ENCODE measurements at places on chromosomes 6 and 20.

DNA sequence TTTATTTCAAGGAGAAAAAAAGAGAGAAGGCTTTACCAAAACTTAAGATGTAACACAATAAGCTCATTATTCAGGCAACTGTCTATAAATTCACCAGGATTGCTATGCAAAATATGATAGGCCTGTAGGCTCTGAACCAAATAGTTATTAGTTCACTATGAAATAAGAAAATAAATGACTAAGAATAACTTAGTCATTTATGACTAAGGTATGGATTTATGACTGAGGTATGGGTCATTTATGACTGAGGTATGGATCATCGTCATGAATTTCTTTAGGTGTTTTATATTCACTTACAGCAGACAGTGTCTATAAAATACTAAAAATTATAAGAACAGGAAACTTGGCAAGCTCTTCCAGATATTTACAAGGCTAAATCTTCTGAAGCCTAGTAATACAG is 52.1 kb upstream of the SNX9 start:
- no peak for DNase-seq

DNA sequence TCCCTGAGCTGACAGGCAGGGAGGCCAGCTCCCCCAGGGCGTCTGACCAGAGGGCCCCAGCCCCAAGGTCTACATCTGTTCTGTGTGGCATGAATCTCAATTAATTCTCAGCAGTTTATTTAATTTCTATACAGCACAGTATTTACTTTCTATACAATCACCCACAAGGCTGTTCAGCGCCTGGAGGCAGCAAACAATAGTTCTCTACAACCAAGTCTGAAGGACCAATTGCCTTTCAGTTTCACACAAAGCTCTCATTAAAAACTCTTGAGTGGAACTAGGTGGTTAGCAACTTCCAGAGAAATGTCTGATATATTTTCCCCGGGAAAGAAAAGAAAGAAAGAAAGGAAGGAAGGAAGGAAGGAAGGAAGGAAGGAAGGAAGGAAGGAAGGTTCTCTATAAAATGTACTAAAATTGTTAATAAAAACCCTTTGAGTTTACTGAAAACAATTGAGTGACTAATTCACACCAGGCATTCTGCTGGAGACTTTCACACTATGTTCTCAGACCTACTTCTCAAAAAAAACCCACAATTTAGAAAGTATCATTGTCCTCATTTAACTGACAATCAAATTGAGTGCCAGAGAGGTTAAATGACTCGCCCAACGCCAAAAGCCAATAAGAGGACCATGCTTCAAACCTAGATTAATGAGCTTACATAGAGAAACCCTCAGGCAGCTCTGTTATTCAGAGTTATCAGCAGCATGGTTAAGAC is 62.5 kb downstream of the METTL24 start:
- no peak for DNase-seq

DNA sequence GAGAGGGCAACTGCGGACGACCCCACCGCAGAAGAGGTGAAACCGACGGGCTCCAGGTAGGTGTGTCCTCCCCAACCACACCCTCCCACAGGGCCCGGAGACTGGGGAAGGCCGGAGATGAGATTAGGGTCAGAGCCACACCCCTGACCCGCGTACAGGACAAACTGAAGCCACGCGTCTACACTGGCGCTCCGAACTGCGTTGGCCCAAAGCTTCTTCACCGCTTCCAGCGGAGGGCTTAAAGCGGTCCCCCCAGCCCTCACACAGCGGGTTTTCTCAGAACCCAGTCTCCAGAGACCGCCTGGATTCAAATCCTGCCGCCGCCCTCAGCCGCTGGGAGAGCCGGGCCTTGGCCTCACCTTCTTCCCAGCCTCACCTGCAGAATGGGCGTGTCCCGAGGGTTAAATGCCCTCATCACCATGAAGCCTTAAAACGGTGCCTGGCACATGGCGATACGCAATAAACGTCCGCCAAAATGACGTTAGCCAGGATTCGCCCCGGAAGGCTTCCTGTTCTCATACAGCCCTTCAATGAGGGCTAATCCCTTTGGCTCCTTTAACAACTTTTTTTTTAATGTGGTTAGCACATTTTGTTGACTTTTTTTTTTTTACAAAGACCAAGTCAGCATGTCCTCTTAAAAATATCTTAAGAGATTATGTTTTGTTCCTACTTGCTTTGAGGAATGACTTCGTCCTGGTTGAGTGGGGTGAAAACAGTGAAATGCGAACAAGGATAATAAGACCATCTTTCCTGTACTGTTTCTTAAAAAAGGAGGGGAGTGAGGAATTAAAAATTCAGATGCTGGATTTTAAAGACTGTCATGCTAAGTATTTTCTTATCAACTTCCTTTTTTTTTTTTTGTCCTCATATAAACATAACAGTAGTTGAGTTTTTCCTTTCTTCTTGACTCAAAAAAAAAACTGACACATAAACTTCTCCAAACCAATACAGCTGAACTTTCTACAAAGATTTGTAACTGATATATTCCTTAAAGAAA is 15.1 kb upstream of the ZNF217 start:
- DNase-seq = no peak

DNA sequence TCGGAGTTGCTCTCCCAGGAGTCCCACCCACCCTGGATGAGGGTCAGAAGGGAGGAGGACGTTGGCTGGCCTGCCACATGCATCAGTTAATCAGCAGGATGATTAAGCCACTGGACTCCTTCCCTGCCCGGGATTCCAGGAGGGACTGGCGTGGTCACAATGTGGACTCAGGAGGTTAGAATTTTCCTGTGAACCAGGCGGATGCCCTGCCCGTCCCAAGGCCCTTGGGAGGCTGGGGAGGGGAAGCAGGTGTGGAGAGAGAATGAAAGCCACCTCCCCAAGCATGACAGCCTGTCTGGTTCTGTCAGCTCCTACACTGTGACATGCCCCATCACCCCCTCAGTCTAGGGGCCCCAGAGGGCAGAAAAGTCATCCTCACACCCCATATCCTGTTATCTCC is 11.6 kb upstream of the ITPR3 start:
- no peak for DNase-seq

- DNase-seq = no peak
These were observed 3.1 kb upstream of the TAF8 start for GRCh38 chr6:42047213-42047590.

DNA sequence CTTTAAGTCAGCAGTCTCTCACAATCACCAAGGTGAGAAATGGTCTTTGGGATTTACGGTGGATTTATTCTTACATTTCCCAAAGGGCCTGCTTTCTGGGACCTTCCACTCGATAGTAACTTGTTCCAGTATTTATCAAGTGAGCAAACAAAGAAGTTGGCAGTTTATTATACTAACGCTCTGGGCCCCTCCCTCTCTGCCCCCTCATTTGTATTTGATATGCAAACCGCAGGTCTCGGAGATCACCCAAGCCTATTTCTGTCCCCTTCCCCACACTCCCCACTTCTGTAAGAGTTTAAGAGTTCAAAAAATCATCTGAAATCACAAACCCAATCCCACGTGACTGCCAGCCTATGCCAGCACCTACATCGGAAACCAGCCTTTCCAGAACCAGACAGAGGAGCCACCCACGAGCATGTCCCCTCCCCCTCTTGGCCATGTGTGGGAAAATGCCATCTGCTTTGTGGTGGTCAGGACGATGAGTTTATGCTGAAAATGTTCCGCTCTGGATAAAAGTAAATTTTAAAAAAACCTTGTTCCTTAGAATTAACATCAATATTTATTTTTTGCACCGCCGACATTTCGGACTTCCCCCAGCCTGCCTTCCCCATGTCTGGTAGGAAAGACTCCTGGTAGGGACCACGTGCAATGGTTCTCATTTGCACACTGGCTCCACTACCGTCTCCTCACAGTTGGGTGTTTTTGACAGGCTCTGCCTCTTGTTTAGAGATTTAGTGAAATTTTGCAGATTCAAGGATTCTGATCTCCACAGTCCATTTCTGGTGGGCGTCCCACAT is 281.0 kb downstream of the TFAP2C start:
- no peak for DNase-seq

DNA sequence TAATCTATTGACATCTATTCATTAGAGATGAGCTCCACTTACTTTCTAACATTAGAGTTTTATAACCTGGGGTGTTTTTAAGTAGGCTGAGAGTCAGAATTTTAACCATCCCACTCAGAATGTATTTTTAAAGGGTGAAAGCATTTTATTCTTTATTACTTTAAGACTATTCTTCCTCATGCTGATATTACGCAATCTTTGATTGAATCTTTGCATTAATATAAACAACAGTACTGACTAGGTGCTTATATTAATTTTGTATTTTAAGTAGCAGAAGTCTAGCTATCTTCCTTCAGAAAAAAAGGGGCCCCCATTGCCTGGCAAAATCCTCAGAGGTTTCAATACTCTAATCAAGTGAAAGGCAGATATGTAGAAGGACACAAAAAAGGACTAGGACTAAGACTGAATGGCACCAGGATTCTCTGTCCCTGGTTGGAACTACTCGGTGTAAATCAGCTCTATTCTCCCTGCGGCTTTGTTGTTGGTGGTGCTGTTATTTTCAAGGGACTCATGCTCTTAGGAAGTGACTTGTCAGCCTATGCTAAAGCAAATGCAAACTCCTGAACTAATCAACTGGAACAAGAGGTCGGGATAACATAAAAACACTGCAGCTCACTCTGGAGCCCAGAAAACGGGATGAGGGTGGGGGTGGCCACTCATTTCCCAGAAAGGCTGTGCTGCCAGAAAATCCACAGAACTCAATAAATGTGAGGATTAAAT is 1324.4 kb downstream of the GRIK2 start:
- no peak for DNase-seq

GRCh38 chr6:25175196-25175595 is 104.0 kb upstream of the CARMIL1 start:
- no peak for DNase-seq

DNA sequence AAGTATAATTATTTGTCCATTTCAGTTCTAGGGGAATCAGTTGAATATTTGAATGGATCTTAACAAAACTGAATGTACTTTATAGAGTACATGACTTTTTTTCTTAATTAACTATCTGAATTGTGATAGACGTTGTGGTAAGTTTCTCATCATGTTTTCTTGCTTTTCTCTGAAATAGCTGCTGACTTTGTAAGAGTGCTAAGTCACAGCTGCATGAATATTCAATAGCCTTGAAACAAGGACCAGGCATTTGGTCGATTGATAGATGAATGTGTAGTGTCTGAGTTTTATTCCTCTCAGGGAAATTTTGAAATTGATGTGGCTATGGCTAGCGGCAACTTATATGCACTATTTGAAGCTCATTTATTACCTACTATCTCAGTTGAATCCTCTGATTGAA is 56.0 kb downstream of the ADGRB3 start:
- DNase-seq = no peak

DNA sequence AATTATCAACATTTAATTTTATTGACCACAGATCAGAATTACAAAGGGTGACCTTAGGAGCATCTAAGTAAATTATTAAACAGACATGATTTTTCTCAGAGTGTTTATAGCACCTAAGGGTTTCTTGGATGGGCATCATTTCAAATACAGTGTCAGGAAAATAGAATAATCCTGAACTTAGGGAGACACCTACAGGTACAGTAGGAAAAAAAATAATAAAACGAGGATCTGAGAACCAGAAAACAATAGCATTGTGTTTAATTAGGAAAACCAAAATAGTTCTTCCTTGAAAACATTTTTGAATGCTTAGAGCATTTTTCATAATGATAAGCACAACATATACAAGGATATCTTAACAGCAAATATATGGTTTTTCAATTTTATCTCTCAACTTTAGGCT is 39.2 kb downstream of the MMUT start:
- no peak for DNase-seq

DNA sequence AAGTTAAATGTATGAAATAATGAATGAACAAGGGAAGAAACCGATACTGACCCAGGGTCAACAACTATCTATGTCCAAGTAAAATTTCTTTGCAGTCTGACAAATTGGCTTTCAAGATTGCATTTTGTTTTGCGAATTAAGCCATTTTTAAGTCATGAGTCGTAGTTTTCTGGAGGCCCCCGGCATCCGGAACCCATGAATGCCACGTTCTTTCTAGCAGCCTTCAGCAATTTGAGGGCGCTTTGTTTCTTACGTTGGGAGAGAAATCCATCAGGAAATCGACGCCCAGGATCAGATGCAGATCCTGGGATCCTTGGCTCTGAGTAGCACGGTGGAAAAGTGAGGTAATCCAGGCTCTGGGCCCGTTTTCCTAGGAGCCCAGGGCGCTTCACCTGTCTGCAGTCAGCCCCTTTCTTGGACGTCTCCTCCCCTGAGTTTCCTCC is 309 bp upstream of the ABRACL start:
- DNase-seq = no peak

DNA sequence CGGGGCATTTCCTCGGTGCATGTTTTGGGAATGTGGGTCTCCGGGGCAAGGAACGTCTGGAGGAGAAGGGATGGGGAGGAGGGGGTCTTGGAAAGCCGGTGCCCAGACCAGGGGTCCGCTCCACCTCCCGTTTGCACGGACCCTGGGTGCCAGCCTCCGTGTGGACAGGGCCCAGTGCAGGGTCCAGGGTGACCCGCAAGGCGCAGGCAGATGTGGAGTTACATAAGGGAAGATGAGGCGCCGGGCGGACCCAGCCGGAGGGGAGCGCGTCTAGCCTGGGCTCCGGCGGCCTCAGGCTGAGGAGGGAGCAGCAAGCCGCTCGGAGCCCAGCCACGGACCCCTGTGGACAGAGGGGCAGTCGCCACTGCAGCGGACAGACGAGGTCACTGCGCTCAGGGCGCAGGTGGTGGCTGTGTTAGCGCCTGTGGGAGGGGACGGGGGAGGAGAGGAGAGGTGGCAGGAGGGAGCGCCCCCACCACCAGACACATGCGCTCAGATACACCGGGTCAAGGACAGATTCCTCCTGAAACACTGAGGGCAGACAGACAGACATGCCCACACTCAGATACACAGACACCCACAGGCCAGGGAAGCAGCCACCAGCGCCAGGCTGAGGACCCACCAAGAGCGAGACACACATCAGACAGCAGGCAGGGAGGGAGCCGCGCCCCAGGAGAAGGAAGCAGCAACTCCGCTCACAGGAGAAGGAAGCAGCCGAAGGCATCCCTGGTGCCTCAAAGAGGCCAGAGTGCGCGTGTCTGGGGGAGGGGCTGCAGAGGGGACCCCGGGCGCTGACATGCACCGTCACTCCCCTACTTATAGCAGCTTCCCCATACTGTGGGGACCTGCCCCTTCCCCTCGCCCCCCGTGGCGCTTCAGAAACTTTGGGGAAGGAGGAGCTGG is 839 bp upstream of the HRH3 start:
- DNase-seq = no peak

- no peak for DNase-seq
These were observed 80.7 kb downstream of the OLIG3 start for GRCh38 chr6:137413482-137413881.

- no peak for DNase-seq
These were observed 187.8 kb downstream of the OGFRL1 start for GRCh38 chr6:71476371-71476770.
